Stimulated activated CD4-positive, alpha-beta T cell treated with anti-CD3 and anti-CD28 coated beads, Interleukin-2, amount 100 ng/mL, for 24 hours (primary cell): ENCODE measurements at places on chromosomes 5 and 9.

DNA sequence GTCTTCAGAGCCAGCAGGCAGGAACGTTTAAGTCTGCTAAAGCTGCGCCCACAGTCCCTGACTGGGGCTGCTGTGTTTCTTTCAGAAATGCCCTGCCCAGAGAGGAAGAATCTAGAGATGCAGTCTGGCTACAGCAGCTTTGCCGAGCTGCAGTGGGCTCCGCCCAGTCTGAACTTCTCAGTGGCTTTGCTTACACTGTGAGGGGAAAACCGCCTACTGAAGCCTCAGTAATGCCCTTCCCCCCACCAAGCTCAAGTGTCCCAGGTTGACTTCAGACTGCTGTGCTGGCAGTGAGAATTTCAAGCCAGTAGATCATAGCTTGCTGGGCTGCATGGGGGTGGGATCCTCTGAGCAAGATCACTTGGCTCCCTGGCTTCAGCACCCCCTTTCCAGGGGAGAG lies 78.4 kb downstream of the SREK1 start:
- DNase-seq = no peak

GRCh38 chr5:95432779-95433178 lies 41.6 kb downstream of the FAM81B start:
- DNase-seq = no peak

GRCh38 chr5:174409971-174410370 lies 314.4 kb upstream of the MSX2 start:
- DNase-seq = no peak

GRCh38 chr5:149114403-149115312 lies 26.6 kb upstream of the ABLIM3 start:
- DNase-seq = peak; percentile 38

DNA sequence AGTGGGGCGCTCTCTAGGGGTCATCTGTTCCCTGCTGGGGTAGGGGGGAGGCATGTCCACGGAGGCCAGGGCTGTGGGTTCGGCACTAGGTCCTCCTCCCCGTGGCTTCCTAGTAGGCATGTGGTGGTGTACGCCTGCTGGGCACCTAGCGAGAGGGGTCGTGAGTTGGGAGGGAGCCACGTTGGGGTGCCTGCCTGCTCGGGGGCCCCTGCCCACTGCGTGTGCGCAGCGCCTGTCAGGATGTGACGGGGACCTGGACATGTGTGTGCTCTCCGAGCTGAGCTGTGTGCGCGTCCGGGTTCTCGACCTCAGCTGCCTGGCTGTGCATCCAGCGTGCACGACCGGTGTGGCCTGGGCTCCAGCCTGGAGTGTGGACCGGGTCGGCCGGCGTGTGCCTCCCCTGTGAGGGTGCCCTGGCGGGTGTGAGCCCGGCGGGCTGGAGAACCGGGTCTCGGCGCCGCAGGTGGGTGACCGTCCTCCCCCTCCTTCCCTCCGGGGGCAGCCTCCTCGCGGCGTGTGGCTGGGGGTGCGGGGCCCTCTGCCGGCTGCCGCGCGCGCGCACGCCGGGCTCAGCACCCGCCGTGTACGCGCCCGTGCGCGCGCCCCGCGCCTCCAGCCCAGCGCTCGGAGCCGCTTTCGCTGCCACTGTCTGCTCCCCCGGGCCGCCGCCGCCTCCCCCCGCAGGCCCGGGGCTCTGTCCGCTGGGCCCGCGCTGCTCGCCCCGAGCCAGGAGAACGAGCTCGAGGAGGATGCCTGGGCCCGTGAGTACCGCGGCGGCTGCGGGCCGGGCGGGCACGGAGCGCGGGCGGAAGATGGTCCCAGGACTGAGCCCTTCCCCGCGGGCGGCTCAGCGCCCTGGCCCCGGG lies at the start of gene PRR7:
TSS of gene PRR7 (plus strand) at position 615 of the 866 bp plus-strand sequence. CDS start 8,254 bp downstream, outside the sequence.
- peak; percentile 72 for DNase-seq

GRCh38 chr5:180155365-180155926 lies 53.6 kb downstream of the RASGEF1C start:
- no peak for DNase-seq

DNA sequence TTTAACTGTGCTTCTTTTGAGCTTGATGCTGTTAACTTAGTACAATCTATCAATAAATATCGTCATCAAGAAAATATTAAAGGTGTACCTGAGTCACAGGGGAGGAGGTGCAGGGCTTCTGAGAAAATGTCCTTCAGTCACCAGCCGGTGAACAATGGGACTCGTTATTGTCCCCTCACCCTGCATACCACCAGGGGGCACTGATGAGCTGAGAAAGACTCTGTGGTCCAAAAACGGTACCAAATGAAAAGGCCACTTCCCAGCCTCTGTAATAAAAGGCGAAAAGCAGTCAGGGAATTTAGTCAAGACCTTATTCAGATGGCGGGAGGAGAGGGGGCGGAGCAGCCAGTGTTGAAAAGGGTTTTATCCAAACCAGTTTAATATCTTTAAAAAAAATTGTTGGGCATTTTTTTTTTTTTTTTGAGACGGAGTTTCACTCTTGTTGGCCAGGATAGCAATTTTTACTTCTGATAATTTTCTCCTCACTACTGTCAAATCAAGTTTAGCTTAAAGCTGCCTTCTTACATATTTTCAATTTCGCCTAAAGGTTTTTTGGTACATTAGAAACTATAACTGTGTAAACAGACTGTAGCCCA lies 271.9 kb upstream of the ADAMTS16 start:
- peak; percentile 66 for DNase-seq

DNA sequence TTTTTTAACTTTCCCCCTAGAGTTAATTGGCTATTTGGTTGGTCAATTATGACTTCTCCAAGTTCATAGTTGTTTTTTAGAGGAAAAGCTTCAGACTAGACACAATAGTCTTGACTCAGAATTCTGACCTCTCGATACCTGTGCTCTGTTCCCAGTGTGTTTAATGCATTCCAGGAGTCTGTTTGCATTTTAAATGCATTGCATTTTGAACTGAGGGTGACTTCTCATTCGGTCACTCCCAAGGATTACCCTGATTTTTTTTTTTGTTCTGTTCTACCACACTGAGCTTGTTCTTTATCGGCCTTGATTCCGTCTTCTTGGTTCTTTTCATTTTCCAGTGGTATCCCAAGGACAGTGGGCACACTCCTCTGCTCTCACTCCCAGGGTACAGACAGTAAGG lies 16.3 kb downstream of the ARHGEF28 start:
- DNase-seq = no peak

DNA sequence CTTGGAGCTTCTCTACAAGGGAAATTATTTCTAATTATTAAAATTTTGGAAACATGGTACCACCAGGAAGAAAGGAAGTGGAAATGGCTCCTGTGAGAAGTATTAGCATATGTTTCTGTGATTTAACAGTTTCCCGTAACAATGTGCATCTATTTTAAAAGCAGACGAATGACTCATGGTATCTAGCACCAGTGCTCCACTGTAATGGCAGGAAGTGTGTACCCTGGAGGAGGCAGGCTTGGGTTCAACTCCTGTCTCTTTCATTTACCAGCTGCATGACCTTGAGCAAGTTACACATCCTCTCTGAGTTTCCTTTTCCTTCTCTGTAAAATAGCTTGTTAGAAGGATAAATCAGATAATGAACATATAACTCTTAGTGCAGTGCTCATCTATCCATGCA lies 41.0 kb upstream of the ANGPTL2 start:
- no peak for DNase-seq

GRCh38 chr5:68762201-68762600 lies 331.6 kb upstream of the SLC30A5 start:
- no peak for DNase-seq

GRCh38 chr5:39521940-39522590 lies 97.3 kb upstream of the DAB2 start:
- DNase-seq = no peak

- no peak for DNase-seq
Measured at GRCh38 chr5:172768573-172769341, 2.2 kb downstream of the DUSP1 start.

DNA sequence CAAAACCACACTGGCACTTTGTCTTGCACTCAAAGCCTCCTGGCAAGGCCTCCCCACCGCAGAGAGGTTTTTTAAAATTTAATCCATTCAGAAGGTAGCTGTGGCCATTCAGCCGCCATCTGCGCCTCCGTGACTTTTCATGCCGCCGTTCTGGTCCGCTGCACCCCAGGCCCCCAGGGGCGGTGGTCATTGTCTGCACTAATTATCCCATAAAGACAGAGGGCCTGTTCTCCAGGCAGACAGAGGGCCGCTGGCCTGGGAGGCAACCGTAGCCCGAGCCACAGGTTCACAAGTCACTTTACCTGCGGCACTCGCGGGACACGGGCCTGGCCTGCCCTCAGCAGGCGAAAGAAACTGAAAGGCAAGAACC lies 49.4 kb downstream of the EXD3 start:
- no peak for DNase-seq

DNA sequence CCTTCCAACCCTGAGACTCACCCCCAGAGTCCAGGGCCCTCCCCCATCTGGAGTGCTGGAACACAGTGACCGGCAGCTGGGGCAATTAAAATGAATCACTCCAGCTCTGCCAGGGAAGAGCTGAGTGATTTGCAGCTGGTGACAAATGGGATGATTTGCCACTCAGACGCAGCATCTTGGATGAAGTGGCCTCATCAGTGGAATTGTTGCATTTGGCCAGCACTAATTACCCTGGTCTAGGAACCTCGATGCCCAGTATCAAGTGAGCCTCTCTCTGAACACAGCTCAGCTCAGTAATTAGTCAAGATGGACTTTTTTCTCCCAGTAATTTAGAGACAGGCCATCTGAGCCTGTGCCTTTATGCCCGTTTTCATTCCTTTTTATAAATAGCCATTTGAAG lies 259.5 kb downstream of the GRIA1 start:
- DNase-seq = no peak

GRCh38 chr5:143023411-143024096 lies 253.4 kb downstream of the ARHGAP26 start:
- peak; percentile 42 for DNase-seq

DNA sequence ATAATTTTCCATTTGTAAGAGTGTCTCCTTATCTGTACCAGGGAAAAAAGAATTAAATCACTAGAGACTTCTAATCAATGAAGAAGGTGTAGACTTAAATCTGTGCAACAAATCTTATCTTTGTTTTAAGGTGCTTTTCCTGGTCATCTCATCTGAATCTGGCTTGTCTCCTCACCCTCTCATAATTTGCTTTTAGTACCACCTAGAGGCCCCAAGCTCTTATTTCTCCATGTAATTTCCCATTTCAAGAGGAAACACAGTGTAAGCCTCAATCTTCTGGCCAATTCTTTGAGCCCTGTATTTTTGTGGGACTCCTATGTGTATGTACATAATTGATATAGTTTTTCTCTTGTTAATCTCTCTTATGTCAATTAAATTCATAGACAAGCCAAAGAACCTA lies 1975.3 kb upstream of the CDH6 start:
- no peak for DNase-seq

GRCh38 chr9:12974671-12975070 lies 199.9 kb downstream of the LURAP1L start:
- DNase-seq = no peak

- DNase-seq = no peak
Measured at GRCh38 chr9:133436681-133437080, 14.5 kb downstream of the ADAMTS13 start.
